Activated CD4-positive, alpha-beta T cell treated with anti-CD3 and anti-CD28 coated beads, Interleukin-2, amount 50 U/mL, for 24 hours (primary cell): ENCODE measurements at places on chromosomes 16 and 17.

DNA sequence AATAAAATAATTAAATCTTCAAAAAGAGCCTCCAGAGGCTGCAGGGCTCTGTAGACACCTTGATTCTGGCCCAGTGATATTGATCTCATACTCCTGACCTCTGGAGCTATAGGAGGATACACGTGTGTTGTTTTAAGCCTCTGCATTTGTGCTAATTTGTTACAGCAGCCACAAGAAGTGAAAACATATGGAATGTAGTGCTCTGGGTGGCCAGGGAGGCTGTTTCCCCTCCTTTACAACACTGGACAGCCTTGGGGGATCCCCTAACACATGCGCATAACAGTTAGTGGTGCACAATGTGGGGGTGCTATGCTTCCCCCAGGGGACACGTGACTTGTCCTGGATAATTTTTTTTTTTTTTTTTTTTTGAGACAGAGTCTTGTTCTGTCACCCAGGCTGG, 4.7 kb upstream of the ZNF500 start:
- DNase-seq: no peak

DNA sequence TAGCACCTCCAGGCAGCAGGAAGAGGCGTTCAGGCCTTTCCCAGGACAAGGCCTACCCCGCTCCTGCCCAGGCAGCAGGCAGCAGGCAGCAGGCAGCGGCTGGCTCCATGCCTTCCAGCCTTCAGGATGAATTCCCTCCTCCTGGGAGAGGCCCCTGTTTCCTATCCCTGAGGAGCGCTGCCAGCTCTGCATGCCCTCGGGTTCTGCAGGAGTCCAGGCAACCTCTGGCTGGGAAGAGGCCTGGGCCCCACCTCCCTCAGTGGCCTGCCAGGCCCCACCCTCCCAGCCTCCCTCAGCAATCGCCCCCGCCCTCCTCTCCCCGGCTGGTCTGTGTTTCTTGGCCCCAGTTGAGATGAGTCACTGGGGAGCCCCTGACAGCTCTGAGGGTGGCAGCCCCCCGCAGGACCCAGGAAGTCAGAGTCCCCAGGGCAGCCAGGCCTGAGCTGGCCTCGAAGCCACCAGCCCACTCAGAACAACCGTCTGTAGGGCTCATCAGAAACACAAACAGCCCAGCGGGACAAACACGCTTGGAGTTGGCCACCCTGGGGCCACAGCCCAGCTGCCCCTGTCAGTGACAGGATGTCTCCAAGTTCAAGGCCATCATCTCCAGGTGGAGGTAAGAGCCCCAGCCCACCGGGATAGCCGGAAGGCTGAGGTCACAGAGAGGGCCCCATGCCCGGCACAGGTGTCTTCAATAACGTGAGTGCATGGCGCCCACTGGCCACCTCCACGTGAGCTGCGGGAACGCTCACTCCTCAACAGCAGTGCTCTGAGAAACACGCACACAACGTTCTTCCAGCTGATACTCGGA, 39.5 kb upstream of the CIBAR2 start:
- no peak for DNase-seq

GRCh38 chr17:65243838-65244625, 106.9 kb downstream of the RGS9 start:
- DNase-seq: no peak

DNA sequence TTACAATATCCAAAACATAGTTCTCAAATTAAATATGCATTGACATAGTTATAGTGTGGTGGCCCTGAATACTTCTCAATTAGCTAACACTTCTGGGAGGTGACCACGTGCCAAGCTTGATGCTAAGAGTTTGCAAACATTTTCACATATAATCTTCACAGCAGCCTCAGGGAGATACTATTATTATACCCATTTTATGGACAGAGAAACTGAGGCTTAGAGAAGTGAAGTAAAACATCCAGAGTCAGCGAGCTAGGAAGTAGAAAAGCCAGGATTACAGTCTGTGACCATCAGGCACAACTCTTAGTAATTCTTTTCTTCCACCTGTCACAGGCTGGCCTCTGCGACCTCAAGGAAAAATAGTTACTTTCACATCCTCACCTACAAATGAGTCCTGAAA, 102.2 kb upstream of the IRX6 start:
- no peak for DNase-seq

DNA sequence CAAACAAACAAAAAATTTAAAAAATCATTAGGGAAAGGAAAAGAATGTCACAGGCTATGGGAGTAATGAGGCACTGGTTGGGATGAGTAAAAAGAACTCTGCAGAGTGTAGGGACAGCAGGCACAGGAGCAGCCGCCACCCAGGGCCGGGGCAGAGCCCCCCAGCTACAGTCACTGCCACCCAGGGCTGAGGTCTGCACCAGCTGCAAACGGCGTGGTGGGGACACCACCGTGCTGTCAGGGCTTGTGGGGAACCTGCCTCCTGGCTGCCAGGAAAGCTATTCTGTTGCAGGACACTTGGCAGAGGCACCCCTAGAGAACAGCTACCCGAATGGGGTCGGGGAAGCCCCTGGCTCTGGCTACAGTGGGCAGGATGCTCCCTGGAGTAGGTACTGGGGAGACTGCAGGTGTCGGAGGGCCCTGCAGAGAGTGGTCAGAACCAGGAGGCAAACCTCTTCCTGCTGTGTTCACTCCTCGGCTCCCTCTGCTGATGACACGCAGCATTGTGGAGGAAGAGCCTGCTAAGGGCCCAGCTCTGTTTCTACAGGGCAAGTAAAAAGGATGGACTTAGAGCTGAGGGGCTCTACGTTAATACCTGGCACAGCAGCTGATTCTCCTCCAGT, 32.3 kb upstream of the CAPN15 start:
- no peak for DNase-seq

GRCh38 chr17:28533091-28533807, 19.2 kb downstream of the UNC119 start:
- no peak for DNase-seq

- DNase-seq: no peak
Observed at GRCh38 chr16:1651974-1652312, 26.1 kb upstream of the JPT2 start.

GRCh38 chr17:62765351-62765750, 42.8 kb downstream of the MARCHF10 start:
- DNase-seq: no peak

DNA sequence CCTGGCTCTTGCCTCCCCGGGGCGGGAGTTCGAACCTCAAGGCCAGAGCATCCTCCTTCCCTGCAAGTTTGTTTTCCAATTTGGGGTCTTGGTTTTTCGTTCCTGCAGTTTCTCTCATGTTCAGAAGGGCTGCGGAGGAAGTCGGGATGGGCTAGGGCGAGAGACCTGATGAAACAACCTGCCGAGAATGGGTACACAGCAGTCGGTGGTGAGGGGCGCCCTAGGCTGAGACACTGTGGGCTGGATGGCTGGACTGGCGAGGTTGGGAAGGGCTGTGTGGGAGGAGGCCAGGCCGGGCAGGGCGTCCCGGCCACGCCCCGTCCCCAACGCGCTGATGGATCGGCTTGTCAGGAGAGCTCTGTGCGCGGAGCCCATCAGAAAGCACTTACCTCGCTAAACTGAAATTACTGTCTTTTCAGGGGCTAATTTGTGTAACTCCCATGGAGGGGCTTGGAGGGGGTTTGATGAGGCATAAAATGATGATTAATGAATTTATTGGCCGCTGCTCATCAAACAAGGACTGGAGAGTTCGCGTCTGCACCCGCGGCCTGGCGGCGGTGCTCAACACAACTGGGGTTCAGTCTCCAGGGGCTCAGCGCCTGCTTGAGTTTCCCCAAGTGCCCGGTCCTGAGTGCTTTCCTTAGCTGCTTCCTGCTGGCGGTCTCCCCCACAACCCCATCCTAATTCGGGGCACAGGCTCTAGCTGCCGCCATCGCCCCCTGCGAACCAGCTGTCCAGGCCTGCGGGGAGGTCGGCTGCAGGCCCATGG, 9.0 kb downstream of the IRX5 start:
- no peak for DNase-seq

DNA sequence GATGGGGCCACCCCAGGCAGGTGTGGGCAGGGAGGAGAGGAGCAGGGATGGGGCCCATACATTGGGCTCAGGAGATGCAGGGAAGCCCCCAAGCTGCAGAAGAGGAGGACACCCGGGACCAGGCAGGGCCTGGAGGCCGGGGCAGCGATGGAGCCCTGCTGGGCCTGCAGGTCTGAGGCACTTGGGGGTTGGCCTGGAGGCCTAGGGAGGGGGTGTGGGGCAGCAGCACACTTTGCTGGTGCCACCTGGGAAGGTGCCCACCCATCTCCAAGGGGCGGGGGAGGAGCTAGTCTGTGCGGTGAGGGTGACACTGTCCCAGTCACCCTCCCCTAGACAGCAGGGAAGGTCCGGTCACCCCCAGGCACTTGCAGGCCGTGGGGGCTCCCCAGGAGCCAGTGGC, 6.4 kb upstream of the CCDC57 start:
- no peak for DNase-seq

DNA sequence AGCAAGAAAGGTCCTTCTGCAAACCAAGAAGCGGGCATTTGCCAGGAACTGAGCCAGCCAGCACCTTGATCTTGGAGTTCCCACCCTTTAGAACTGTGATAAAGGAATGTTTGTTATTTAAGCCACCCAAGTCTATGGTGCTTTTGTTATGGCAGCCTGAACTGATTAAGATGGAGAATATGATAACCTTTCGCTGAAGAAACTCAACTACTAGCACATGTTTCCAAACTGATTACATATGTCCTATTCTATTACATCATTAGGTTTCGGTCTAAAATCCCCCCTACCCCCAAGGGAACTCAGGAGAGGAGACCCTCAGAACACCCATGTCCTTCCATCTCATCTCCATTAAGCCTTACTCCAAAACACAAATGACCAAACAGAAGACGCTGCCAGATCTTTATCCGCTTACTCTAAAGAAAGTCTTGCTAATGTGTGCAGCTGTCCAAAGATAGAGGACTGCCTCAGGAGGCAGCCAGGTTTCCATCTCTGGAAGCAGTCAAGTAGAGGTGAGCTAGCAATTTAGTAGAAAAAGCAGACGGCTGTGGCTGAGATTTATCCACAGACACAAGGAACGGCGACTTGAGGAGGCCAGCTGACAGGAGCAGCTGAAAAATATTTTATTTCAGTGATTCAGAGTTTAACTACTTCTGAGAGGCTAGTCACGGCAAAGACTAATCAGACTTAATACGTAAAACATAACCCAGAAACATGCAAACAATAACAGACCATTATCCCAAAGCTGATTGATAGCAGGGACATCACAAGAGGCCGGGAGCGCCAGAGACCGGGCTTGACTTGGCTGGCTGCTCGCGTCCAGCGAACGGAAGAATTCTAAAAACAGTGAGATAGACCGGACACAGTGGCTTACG, 611.4 kb upstream of the CDH5 start:
- no peak for DNase-seq

DNA sequence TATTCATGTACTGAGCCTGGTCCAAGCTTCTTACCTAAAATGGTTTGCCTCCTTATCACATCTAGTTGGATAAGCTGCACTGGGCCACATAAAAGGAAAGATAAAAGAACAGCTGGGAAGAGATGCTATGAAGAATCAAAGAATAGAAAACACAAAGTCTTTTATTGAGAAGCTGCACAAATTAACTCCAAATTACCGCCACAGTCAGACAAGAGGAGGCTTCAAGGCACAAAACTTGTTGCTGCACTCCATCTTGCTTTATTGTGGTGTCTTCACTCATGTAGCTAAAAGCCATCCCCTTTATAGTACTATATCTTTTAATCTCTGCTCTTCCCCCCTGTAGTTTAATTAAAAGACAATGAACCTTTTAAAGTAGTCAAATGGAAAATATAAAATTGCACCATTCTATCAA, 330.6 kb upstream of the PMFBP1 start:
- no peak for DNase-seq

DNA sequence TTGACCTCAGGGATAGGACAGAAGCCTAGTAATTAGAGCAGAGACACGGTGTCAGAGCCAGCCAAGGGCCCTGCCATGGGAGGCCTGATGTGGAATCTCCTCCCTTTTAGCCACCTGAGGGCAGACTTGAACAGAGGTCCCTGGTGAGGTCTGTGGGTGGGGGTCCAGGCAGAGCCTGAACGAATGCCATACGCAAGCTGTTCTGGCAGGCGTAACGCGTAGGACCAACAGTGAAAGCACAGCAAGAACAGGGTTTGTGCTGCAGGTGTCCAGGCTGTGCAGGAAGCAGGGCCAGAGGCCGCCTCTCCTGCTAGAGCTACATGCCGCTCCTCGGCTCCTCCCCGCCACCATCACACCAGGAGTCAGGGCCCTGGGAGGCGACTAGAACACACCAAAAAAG, 81.9 kb upstream of the TBX2 start:
- no peak for DNase-seq

DNA sequence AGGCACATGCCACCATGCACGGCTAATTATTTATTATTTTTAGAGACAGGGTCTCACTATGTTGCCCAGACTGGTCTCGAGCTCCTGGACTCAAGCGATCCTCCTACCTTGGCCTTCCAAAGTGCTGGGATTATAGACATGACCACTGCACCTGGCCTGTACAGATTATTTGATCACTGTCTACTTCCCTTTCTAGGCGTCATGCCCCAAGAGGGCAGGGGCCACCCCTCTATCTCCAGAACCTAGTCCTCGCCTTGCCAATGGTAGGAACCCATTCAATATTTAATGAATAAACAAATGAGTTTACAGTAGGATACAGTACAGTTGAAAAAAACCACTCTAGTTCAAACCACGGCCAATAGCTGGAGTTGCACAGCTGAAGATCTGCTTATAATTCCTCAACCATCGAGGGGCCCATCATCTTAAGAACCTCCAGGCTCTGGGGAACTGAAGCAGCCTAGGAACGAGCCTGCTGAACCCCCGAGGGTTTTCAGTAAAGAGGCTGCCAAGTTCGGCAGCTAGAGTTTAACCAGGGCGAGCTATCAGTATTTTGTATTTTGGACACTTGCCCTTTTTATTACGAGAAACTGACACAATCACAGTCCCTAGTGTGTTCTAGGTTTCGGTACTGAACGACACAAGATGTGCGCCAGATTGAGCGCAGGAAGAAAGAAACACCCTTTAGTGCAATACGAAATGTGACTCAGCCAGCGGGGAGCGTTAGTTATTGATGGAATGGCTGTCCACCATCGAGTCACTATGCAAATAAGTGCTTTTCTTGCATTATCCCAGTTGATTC, 14.6 kb downstream of the ADCY9 start:
- DNase-seq: no peak

DNA sequence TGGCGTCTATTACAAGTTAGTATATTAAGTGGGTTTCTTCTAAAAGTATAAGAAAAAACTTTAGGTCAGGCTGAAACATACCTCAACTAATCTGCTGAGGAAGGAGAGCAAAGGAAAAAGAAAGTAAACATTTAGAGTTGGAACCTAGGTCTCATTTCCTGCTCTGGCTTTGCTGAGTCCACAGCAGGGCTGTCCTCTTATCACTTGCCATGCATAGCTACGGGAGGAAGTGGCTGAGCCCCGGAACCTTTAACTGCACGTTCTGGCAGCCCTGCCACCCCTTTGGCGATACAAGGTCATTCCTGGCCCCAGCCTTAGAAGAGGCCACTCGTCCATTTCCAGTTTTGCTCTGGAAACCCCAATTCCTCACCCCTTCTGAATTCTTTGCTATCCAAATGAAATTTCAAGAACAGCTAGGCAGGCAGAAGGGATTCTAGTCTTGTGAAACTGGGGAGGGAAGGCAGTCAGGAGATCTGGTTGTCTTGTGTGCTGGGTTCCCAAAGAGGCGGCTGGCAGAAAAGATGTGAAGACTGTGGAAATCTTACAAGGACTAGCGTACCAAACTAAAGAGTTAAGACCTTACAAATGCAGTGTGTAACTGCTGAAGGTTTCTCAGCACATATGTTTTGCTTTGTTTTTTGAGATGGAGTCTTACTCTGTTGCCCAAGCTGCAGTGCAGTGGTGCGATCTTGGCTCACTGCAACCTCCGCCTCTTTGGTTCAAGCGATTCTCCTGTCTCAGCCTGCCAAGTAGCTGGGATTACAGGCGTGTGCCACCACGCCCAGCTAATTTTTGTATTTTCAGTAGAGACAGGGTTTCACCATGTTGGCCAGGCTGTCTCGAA, 19.1 kb downstream of the WIPI1 start:
- DNase-seq: no peak
